ENCODE measurements at places on chromosomes 3 and 15.

DNA sequence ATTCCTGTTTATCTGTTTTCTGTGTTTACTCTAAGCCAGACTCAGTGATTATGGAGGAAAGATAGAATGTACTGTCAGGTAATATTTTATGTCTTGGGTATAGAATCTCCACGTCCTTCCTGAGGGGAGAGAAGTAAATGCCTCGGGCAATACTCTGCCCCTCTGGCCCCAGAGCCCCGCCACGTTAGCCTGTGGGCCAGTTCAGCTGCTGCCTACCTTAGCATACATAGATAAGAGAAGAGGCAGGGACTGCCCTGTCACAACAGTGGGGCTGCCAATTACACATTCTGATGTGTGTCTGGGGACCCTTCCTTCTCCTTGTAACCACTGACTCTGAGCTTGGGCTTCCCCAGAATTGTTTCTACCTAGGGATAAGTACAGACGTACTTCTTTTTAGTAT lies 347.7 kb upstream of the ATP11B start:
- no peak for DNase-seq

DNA sequence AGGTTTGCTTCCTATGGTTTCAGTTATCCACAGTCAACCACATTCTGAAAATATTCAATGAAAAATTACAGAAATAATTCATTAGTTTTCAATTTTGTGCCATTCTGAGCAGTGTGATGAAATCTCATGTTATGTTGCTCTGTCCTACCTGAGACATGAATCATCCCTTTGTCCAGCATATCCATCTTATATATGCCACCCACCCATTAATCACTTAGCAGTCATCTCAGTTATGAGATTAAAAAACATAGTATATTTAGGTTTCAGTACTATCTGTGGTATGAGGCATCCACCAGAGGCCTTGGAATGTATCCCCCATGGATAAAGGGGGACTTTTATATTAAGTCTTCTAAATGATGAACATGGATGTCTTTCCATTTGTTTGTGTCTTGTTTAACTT lies 64.7 kb upstream of the PROK2 start:
- DNase-seq: no peak

- no peak for DNase-seq
Measured at GRCh38 chr3:25707268-25707926, 42.7 kb upstream of the TOP2B start.

DNA sequence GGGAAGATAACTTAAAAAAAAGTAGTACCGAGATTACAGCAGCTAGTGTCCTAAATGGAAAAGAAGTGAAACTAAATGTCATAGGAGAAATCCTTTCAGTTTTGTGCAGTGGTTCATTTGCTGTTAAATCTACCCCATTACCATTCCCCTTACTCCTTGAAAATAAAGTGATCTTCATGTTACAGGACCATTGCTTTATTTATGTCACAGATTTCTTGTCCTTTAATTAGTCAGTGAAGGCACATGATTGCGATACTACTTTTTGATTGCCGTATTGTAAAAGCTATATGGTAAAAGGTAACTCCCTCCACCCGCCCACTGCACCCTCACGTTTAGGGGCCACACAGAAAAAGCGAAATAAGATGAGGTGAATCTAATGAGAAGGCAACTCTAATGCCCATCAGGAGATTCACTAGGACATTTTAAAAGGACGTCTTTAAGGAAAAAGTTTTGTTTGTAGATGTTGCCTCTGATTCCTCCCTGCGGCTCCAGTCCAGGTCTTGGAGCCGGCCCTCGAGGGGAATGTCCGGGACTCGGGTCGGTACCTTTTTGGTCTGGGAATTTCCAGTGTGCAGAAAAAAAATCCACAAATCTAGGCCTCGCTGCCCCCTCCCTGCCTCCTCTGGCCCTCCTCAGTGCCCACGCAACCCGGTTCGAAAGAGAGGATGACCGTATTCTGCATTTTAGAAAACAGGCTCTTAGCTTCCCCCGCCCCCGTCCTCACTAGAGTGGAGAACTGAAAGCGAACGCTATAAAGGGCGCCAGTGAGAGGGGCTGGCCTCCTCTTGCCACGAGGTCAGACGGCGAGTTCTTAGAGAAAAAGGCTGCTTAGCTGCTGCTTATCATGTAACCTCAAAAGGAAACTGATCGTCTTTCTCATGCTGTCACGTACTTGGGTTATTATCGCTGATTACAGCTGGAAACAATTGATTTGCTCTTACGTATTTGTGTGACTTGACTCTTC lies 21.8 kb upstream of the NFKBIZ start:
- DNase-seq: peak; percentile 80

- peak; percentile 83 for DNase-seq
Measured at GRCh38 chr15:38073178-38073946, 138.9 kb downstream of the TMCO5A start.

- no peak for DNase-seq
Measured at GRCh38 chr3:16550305-16550675, 36.8 kb upstream of the RFTN1 start.

DNA sequence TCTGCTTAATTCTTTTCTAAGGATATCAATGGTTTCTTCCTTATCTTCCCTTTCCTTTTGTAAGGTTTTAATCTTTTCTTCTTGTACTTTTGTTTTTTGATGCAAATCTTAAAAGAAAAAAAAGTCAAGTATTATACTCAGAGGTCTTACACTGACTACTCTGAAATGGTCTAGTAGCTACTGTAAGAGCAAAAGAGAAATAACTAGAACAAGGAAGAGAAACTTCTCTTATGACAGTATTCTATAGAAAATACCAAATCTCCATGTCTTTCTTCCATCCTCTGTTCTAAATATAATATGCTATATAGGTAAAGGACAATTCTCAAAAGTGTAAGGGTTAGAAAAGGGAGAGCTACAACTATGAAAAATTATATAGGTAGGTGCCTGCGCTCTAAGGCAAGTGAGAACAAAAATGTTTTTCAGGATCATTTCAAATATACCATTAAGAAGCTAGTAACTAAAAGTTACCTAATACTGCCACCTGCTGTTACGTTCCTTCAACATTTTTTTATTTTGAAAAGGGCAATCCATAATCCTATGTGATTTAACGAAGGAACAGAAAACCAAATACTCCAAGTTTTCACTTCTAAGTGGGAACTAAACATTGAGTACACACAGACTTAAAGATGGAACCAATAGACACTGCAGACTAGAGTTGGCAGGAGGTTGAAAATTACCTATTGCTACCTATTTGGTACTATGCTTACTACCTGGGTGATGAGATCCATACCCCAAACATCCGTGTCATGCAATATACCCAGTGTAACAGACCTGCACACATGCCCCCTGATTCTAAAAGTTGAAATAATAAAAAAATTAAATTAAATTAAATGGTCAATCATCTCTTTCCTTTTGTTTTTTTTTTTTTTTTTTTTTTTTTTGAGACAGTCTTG lies 36.7 kb downstream of the CIP2A start:
- DNase-seq: peak; percentile 62

- no peak for DNase-seq
Measured at GRCh38 chr15:85545752-85546151, 165.3 kb downstream of the AKAP13 start.

DNA sequence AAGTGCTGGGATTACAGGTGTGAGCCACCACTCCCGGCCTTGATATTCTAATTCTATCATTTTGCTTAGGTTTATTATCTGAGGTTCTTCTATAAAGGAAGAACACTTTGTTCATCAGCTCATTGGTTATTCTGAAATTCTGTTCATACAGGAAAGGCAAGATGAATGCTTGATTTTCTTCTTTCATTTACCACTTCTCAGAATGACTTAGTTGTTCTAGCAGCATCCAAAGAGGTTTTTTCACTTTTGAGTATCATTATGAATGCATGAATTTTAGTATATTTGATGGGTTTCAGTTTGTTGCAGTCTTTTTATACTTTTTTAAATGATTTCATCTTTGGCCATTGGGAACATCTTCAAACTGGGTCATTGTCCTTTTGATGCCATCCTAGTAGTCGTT lies 51.8 kb downstream of the RNF111 start:
- DNase-seq: no peak

GRCh38 chr15:88605189-88606069 lies 15.7 kb upstream of the AEN start:
- DNase-seq: peak; percentile 61

DNA sequence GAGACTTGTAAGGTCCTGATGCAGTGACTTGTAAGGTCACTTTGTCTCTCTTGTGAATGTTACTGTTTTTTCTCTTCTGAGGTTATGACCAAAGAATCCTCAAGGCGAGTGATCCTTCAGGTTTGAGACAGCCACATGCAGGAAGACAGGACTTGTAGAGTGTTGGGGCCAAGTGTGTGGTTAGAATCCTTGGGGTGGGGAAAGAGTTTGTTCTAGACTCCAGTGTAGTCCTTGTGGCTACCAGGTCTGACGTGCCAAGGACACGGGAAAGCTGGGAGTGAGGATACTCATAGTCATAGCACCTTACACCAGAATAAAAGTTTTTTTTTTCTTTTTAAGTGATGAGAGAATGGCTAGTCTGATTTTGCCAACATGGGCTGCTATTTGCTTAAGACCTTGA lies 7.3 kb upstream of the SACM1L start:
- DNase-seq: no peak

- DNase-seq: peak; percentile 47
Measured at GRCh38 chr15:88792342-88793282, 10.6 kb upstream of the ACAN start.

DNA sequence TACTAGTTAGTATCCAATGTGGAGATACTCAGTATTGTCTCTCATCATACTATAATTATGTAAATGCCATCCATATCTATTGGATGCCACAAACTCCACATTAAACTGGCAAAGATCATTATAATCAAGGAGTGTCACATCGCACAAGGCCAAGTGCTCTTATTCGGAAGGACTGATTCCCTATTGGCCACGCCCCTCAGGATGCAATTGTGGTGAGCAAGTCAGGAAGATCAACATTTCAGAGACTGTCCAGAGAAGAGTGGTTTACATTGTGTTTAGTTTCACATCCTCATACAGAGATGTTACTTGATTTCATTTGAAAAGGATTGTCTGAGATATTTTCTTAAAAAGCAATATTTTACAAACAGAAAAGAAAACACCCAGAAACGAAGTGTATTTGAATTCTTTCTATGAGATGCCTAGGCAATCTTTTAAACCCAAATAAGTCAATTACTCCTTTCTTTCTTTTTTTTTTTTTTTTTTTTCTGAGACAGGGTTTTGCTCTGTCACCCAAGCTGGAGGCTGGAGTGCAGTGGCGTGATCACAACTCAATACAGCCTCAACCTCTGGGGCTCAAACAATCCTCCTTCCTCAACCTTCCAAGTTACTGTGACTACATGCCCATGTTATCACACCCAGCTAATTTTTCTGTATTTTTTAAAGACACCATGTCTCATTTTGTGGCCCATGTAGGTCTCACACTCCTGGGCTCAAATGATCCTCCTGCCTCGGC lies 369.1 kb downstream of the RBMS3 start:
- DNase-seq: no peak

- DNase-seq: no peak
Measured at GRCh38 chr3:31953636-31954035, 27.4 kb downstream of the OSBPL10 start.

GRCh38 chr3:88462230-88462629 lies 312.5 kb downstream of the C3orf38 start:
- peak; percentile 36 for DNase-seq

DNA sequence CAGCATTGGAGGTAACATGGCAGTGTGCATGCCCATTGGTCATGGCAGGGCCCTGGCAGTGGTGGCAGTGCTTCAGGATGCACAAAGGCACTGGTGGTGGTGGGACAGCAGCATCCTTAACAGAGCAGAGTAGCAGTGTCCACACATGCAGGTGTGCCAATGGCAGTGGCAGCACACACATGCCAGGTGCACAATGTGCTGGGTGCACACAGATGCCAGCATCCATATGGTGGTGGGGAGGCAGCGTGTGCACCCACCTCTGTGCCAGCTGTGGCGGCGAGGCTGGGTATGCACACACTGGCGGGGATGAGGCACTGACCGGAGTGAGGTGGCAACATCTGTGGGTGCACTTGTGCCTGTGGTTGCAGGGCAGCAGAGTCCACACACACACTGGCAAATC lies 150.6 kb downstream of the SI start:
- no peak for DNase-seq

DNA sequence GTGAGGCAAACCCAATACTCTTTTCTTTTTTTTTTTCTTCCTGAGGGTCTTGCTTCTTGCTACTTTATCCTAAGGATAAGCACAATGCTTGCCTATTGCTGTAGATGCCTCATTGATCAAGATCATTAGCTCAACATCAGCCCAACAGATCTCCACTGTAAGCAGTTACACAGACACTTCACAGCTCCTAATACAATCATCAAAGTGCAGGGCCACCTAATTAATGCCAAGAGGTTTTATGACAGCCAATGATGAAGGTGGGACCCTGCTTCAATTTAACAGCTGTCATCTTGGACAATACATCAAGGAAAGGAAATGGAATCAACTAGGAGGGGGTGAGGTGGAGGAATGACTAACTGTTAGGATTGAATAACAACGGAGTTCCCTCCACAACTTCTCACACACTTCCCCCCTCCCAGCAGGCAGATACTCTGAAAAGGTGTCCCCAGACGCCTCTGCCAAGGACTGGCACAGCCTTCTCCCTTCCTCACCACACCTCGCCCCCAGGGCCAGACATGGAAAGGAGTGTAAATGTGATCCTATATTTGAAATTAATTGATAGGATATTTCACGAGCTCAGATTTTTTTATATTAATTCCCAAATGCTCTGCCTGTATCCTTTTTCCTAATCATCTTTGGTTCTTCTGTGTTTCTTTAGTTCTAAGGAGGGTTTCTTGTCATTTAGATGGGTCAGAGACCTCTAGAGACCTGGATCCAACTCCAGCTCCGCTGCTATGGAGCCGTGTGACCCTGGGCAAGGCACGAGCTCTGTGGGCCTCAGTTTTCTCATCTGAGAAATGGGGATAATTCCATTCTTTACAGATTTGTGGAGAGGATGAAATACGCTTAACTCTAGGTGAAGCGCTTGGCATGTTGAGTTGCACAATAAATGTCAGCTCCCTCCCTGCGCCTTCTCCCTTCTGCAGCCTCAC lies 1.2 kb downstream of the DCLK3 start:
- DNase-seq: no peak

DNA sequence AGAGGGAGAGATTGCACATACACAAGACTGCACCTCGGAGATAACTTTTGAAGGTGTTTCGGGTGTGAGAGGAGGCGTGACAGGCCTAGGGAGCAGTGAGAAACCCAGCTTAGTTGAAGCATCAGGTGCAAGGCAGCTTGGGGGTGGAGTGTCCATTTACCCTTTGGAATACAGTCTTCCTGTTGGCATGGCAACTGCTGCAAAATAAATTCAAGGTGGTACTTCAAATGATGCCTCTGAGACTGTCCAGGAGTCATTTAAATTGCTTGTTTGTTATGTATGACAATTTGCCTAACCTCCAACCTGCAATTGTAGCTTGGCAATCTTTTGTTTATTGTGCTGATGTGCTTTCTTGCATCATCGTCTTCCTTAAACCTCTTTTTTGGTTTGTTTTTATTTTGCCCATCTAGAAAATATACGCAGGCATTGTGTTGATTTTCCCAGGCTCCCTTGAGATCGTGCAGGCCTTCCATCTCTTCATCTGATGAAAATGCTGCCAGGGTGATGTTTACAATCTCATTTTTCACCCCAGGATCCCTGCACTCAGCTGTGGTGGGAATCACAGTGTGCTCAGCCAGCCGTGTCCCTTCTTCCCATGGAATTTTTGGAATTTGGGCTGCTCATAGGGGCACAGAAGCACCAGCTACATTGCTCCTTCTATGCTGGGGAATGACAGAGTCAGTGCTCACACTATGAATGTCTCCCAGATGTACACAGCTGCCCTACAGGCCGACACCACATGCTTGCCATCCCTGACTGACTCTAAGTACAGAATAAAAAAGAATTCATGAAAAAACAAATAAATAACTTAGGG lies 583.1 kb upstream of the CFAP20DC start:
- no peak for DNase-seq
